ENCODE measurements at places on chromosomes 3 and 15. TPM values are rescaled to one million over a fixed set of nuclear protein-coding genes. Genes with fewer than 3 reads are reported as not detected.

Gene GABRR3
- not detected for total RNA-seq

Gene CLSTN2
- 7.8 TPM for total RNA-seq

Gene GOLGA6D
- total RNA-seq: not detected

Gene CFAP100
- not detected for total RNA-seq

Gene ROBO1
- total RNA-seq: 6.7 TPM

Gene FANCD2OS
- not detected for total RNA-seq

Gene FAM107A
- total RNA-seq: 95.2 TPM

Gene LRRC15
- 0.16 TPM for total RNA-seq

Gene FSTL1
- total RNA-seq: 209 TPM

Data from Right ventricle myocardium superior (tissue), 1 donor.